Astrocyte of the cerebellum (primary cell): ENCODE measurements at places on chromosomes 12 and 14.

DNA sequence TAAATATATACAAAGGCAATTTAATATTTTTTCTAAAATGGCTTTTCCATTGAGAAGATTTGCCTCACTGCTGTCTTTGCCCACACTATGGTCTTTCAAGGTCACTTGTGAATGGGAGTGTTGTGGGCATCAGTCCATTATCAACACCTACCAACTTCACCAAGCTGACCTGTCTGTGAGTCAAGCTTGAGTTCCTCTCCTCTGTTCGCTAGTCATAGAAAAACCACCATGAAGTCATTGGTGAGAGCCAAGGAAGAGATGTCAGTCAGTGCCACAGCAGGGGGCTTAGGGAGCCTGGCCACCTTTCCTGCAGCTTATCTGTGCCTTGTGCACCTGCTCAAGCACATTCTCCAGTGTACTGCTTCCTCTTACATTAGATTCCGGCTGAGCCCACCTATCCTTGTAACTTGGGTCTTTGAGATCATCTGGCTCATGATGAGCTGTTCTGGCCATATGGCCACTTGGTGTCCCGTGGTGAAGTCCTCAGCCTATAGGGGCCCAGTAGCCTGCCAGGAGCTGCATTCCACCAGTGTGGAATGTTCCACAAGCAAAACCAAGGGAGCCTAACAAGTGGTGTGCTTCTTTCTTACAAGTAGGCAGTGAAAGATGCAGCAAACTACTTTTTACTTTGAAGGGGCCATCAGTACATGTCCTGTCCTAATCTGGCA lies 80.8 kb upstream of the C12orf71 start:
- DNase-seq = no peak

DNA sequence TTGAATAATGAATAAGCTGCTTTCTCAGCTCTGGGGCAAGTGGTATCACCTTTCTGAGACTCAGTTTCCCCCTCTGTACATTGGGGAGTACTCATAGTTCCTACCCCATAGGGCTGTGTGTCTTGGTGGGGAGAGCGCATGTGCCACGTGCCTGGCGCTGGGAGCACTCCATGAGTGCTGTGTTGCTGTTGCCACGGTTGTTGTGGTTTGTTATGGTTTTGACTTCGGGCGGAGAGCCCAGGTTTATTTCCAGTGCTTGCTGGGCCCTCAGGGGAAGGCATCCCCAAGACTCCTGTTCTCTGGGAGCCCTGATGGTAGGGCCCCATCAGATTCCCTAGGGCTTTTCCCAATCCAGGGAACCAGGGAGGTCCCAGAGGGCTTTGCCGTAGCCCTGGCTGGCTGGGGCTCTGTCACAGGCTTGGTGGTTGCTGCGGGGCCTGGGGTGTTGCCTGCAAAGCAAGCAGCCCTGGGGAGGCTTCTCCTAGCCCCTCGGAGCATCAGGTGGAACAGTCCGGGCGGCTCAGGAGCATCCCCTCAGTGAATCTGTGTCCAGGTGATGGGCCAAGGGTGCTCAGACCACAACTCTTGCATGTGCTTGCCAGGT lies 18.6 kb downstream of the SH2B3 start:
- peak; percentile 63 for DNase-seq

GRCh38 chr12:58387199-58387598 lies 445.8 kb downstream of the ATP23 start:
- no peak for DNase-seq

DNA sequence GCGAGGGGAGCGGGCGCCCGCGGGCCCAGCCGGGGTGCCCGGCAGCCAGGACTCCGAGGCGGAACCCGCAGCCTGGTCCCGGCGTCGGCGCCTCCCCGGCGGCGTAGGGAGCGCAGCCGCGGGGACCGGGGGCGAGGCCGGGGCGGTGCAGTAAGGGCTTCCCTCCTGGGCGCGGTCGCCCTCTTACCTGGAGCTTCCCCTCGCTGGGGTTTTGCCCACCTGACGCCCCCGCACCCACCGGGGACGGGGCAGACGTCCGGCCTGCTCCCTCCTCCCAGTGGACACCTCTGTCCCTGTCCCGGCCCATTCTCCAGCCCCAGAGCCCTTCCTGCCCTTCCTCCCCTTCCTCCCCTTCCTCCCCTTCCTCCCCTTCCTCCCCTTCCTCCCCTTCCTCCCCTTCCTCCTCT lies 413 bp upstream of the TUBA1C start:
- DNase-seq = no peak

GRCh38 chr12:42442311-42442759 lies 116.4 kb downstream of the PPHLN1 start:
- no peak for DNase-seq

DNA sequence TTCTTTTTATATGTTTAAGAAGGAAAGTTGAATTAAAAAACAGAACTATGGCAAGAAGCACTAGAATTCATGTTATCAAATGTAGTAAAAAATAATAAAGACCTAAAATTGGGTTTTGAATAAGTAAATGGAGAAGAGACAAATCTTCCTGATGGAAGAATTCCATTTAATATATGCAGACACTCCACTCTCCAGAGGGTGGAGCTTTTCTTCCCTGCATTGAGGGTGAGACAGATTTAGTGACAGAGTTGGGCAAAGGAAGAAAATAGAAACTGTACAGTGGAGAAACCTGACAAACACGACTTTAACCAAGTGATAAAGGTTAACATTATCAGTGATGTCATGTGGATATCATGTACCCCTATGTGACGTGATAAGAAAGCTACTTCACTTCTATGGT lies 217.6 kb downstream of the PRKD1 start:
- DNase-seq = no peak

DNA sequence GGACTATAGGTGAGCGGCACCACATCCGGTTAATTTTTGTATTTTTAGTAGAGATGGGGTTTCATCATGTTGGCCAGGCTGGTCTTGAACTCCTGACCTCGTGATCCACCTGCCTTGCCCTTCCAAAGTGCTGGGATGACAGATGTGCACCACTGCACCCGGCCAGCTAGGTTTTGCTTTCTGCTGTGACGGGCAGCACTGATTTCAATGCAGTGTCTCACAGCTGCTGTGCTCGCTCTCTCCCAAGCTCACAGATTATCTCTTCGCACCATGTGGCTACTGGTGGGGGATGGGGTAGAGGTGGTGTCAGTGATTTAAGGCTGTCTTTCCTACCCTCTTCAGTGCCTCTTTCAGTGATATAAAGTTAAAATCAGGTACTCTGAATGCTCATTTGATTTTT lies 909.1 kb downstream of the TRHDE start:
- no peak for DNase-seq

DNA sequence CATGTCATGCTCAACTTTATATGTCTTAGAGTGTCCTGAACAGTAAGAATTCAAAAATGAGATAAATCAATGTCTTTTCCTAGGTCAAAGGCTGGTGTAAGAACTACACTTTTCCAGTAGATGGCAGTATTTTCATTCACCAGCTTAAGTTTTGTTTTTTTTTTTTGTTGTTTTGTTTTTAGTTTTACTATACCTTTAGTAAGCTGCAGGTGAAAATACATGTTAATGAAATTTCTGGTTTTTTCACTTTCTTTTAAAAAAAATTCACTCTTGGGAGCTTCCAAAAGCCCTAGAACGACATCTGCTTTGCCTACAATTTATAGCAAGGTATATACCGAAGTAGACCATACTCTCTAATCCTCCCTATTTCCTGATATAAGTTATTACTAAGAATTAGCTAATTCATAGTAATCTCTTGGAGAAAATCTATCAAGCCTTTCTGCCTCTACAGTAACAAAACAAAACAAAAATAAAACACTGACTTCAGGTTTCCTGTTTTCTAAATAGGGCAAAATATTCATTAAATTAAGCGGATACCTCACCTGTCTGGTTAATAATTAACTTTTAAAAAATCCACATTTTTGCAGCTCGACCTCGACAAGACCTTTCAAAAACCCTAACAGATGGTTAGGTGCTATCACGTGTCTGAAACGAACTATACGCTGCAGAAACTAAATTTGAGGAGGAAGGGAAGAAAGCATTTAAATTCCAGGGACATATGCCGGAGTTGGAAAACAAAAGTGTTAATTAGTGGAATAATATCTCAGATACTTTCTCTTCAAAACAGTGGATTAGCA lies 2.7 kb upstream of the SAMD4A start:
- DNase-seq = peak; percentile 39

DNA sequence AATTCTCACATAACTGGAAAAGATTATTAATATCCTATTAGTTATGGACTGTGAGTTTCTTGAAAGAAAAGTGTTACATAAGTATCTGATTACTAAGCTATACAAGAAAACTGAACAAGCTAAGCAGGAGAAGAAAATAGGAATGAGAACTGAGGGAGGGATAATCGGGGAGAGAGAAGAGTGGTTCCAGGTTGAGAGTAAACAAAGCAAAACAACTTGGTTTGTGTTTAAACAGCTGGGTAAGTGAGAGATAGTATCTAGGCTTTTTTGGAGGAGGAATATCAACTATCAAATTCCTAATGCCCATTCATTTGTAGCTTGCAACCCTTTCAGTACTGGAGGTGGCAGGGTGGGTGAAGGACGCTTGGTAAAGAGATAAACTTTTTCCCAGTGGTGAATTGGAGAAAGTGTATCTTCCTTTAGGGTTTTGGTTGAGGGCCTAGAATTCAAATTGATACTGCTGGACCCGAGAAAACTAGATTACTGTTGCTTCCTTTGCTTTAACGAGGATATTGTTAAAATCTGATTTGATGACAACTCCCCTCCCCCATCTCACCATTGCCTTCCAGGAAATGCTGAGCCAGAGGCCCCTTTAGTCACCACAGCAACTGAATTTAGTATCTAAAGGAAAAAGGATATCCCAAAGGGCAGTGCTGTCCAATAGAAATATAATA lies 2.0 kb upstream of the SLC2A3 start:
- no peak for DNase-seq

GRCh38 chr14:23646648-23647549 lies 10.7 kb downstream of the DHRS2 start:
- DNase-seq = no peak

DNA sequence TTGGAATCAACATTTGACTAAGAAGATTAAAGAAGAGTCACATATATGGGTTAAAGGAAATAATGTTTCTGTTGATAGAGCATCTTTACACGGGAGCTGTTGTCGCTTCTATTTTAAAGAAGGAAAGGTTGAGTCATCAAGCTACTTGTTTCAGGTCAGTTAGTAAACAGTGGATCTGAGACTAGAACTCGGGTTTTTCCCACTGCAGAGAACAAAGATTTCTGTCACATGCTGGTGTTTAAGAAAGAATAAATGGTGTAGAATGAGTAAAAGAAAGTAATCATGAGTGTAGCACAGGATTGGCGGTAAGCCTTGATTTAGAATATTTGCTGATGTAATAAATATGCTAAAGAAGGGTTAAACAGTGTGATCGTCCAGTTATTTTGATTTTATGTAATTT lies 455.5 kb downstream of the AEBP2 start:
- no peak for DNase-seq

- no peak for DNase-seq
These were observed 41.1 kb downstream of the ACSM4 start for GRCh38 chr12:7344833-7345606.

GRCh38 chr12:94813314-94813713 lies 163.0 kb upstream of the TMCC3 start:
- DNase-seq = no peak

- no peak for DNase-seq
These were observed 1338.8 kb upstream of the SEL1L start for GRCh38 chr14:82872494-82872893.

- no peak for DNase-seq
These were observed 40.8 kb upstream of the SPTLC2 start for GRCh38 chr14:77657280-77657679.

DNA sequence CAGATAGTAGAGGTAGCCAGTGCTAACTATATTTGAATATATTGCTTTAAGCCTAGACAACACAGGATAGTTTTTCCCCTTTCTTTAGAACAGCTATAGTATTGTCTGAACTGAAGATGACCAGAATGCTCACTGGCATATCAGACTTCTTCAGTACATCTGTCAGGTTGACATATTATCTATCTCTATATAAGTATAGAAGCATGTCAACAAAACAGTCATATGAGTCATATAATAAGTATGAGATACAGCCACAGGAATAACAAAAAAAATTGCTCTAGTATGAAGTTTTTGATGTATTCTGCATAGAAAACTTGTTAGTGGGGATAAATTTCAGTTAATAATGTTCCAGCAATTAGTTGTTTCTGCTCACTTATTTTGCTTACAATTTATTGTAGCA lies 767.7 kb downstream of the LRFN5 start:
- DNase-seq = no peak

DNA sequence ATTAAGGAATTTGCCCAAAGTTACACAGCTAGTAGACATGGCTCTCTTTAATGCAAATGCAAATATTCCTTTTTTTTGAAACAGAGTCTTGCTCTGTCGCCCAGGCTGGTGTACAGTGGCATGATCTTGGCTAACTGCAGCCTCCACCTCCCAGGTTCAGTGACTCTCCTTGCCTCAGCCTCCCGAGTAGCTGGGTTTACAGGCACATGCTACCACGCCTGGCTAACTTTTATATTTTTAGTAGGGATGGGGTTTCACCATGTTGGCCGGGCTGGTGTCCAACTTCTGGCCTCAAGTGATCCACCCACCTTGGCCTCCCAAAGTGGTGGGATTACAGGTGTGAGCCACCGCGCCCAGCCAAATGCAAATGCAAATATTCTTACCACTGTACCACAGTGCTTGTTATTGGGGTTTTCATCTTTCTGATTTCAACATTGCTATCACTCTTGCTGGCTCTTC lies 24.5 kb upstream of the HIGD1C start:
- no peak for DNase-seq

GRCh38 chr12:7869137-7869536 lies 3.6 kb downstream of the SLC2A14 start:
- no peak for DNase-seq

DNA sequence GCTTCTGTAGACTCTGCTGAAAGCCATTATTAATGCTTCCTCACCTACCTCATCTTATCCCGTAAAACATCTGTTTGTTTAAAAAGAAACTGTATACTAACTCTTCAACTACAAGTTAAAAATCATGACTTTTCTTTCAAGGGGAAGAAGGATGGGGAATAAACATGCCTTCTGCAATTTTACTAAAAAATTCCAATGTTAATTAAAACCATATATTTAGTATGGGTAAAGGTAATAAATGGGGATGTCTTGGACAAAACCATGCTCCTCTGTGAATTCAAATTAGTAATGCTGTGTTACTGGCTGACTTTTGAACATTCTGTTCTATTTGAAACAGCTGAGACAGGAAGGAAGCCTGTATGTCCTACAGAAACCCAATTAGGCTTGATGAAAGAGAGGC lies 311.1 kb upstream of the DIO2 start:
- DNase-seq = no peak

- DNase-seq = peak; percentile 97
These were observed 99.9 kb downstream of the TMTC3 start for GRCh38 chr12:88241862-88242570.

GRCh38 chr12:105352052-105352451 lies 21.6 kb downstream of the C12orf75 start:
- DNase-seq = no peak

DNA sequence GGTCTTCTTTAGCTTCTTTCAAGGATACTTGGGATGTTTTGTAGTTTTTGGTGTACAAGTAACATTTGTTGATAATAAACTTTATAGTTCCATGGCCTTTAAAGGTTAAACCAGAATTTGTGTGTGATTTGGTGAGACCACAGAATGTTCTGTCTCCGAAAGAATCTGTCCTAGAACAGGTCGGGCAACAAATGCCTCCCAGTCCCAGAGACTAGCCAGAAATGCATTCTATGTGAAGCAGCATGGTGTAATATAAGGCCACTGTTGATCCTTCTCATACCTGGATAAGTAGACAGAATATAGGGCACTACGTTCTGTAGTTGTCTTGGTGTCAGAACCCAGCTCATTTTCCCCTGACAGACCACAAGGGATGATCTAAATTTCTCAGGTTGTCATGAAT lies 10.0 kb downstream of the STYK1 start:
- DNase-seq = no peak

GRCh38 chr14:61050417-61050816 lies 69.4 kb downstream of the SLC38A6 start:
- DNase-seq = no peak

GRCh38 chr12:24499151-24500146 lies 449.5 kb downstream of the BCAT1 start:
- DNase-seq = no peak
